ENCODE measurements at places on chromosomes 13 and 19.

GRCh38 chr19:57357406-57357805 lies 5.9 kb upstream of the TRAPPC2B start:
- no peak for DNase-seq

DNA sequence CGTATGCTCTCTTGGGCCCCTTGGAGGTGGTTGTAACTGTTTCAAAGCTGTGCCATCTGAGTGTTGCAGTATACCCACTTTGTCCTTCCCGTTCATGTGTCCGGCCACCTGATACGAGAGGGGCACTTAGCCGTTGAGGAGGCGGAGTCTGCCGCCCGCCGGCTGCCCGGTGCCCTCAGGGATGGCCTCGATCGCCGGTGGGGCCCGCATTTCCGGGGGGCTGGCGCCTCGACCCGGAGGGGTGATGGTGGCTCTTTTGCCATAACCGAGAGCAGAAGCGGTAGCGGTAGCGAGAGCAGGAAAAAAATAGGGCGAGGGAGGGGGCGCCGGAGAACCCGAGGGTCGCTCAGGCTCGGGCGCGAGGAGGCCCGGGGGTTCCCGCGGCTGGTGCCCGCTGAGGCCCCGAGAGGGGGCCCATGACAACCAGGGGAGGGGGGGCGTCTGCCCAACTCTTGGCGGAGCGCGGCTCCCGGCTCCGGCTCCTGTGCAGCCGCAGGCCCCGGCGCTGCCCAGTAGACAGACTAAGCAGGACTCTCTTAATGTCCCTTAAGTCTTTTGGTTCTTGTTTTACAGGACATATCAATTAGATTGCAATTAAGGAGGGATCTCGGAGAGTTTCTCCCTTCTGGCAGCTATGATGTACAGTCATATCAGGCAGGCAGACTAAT lies 342.7 kb upstream of the SGCG start:
- DNase-seq = no peak

- no peak for DNase-seq
These were observed 72.4 kb downstream of the MBD3L1 start for GRCh38 chr19:8904597-8904996.

- DNase-seq = no peak
These were observed 11.1 kb upstream of the ZNF235 start for GRCh38 chr19:44315883-44316282.

DNA sequence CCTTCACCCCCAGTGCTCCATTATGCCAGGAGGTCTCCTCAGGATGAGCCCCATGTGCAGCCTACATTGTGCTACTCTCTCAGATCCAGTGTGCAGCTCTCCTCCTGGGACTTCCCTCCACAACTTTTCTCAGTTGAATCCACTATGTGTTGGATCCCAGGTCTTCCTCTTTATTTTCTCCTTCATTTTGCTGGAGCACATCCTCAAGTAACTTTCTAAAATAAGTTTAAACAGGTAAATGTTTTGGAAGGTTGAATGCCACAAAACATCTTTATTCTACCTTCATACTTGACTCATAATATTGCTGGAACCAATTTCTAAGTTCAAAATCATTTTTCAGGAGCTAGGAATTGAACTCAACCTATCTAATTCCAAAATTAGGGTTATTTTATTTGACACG lies 52.1 kb downstream of the C13orf46 start:
- DNase-seq = no peak
